Type B pancreatic cell (in vitro differentiated cells): ENCODE measurements at places on chromosomes 7 and 10. TPM values are rescaled to one million over a fixed set of nuclear protein-coding genes. Genes with fewer than 3 reads are reported as not detected.

PLPP4 gene
- 1.3 and 4.4 TPM in 2 replicates for total RNA-seq

SHTN1 gene
- 18.2 and 35.6 TPM in 2 replicates for total RNA-seq

ANKRD2 gene
- total RNA-seq, result 0.19 TPM in 1 of 2 replicates, not detected in the other

DNA sequence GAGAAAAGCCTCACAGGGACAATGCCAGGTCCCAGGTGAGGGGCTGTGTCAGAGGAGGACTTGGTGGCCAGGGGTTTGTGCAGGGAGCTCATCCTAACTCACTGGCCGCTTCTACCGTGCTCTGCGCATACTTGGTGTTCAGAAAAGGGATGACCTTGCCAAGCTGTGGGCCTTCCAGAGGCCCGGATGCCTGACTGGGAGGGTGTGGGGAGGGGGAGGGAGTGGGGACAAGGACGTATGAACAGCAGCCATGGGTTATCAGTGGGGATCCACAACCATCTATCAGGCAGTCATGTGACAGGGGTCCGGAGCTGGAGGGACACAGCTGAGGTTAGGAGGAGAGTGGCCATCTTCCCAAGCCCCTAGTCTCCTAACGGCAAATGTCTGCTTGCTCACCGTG lies 6.2 kb downstream of the SFXN4 start:
- DNase-seq, result no peak
- H3K4me3 ChIP-seq, result no peak overlapping the region
- peaks cover 11% of the 10 kb centered on the region for H3K4me1 ChIP-seq
- H3K36me3 ChIP-seq, result peaks cover 6% of the 10 kb centered on the region
- H3K27ac ChIP-seq, result no peak overlapping the region
- no peaks in the 10 kb centered on the region for H3K27me3 ChIP-seq

- DNase-seq, result no peak
- H3K27me3 ChIP-seq, result peaks cover 6% of the 10 kb centered on the region
- H3K4me3 ChIP-seq, result no peak overlapping the region
- H3K27ac ChIP-seq, result no peak overlapping the region
- no peaks in the 10 kb centered on the region for H3K36me3 ChIP-seq
- peaks cover 3% of the 10 kb centered on the region for H3K4me1 ChIP-seq
These were observed 1071.5 kb upstream of the C7orf33 start for GRCh38 chr7:147519062-147519461.

DNA sequence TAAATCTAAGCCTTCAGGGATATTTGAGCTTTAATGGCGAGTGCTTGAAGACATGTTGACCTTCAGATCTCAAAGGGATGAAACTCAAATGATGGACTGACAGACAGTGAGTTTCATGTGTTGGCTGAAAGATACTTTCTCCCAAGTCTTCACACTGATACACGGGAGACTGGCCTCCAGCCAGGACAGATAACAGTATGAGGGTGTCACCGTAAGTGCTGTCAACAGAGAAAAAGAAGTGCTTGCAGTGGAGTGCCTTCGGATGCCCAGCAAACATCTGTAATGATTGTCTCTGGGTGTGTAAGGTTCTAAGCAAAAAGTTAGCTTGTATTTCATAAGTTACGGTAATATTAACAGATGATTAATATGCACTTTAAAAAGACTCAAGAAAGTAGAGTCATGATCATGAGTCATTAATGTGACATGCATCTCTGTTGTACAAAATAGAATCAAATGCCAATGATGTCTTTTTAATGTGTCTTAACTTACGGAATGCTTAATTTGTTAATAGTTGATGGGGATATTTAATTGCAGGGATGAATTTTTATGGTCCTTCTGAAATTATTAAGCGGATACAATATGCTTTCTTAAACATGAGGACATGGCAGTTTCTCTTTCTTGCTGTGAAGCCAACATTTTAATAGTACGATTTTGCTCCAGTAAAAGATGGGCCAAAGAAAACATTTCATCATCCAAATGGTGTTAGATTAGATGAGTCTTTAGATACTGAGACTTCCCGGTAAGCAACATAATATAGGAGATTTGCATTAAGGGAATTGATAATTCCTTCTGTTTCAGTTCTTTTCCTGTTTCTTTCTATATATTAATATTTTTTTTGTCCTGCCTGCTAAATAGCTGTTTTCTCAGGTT lies 292.5 kb downstream of the GALNT17 start:
- peak overlapping the region; percentile 28 for H3K27ac ChIP-seq
- peaks cover 10% of the 10 kb centered on the region for H3K4me1 ChIP-seq
- H3K27me3 ChIP-seq, result no peaks in the 10 kb centered on the region

DNA sequence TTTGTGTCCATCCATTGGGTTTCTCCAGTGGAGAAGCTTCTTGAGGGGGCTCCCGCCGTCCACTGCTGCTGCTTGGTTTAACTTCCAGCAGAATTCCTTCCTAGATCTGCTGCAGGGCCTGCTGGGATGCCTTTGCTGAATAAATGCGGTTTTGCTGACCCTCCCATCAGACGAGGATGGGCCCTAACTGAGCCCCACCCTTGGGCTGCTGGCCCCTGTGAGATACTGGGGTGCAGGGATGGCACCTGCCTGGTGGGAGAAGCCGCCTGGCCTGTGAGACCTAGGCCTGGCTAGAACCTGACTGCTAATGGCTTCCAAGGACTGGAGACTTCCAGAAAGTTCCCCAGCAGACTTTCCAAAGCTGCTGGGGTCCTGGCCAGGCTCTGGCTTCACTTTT lies 43.8 kb downstream of the ZNF467 start:
- peaks cover 12% of the 10 kb centered on the region for H3K4me1 ChIP-seq
- no peak overlapping the region for H3K27ac ChIP-seq
- H3K4me3 ChIP-seq, result no peak overlapping the region
- no peaks in the 10 kb centered on the region for H3K27me3 ChIP-seq
- no peak for DNase-seq

DNA sequence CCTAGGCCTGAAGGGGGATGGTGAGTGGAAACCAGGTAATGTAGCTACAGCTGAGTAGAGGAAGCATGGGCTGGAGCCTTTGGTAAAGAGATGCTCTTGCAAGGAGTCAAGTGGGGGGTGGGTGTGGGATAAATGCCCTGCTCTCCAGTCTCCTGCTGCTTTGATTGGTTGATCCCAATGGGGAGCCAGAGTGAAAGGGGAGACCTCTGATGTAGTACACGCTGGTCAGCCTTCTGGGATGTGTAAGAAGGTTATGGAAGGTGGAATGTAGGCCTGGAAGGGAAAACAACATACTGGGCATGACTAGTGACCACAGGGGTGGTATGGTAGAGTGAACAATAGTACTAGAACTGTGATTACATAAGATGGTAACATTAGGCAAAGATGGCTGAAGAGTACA lies 44.3 kb downstream of the TET1 start:
- no peak overlapping the region for H3K4me3 ChIP-seq
- no peak for DNase-seq
- no peaks in the 10 kb centered on the region for H3K27me3 ChIP-seq
- H3K4me1 ChIP-seq, result peaks cover 34% of the 10 kb centered on the region

- no peaks in the 10 kb centered on the region for H3K36me3 ChIP-seq
- peaks cover 17% of the 10 kb centered on the region for H3K4me1 ChIP-seq
- H3K27ac ChIP-seq, result no peak overlapping the region
These were observed 12.3 kb downstream of the STAMBPL1 start for GRCh38 chr10:88892222-88892967.

- no peak for DNase-seq
- no peaks in the 10 kb centered on the region for H3K27me3 ChIP-seq
- H3K27ac ChIP-seq, result no peak overlapping the region
These were observed 100.1 kb downstream of the GRB10 start for GRCh38 chr7:50682573-50682972.
